ENCODE measurements at places on chromosomes 5 and 9.

- no peak for DNase-seq
Measured at GRCh38 chr5:3987867-3988266, 392.2 kb downstream of the IRX1 start.

GRCh38 chr5:157540707-157541446 is 34.7 kb downstream of the ADAM19 start:
- DNase-seq: peak; percentile 58

- DNase-seq: peak; percentile 85
Measured at GRCh38 chr9:124286292-124286931, 28.7 kb downstream of the NEK6 start.

- no peak for DNase-seq
Measured at GRCh38 chr5:2295476-2295875, 412.8 kb upstream of the IRX4 start.

GRCh38 chr5:128757196-128757959 is 207.9 kb upstream of the SLC27A6 start:
- DNase-seq: no peak
